Subcutaneous preadipocyte (primary cell): ENCODE measurements at places on chromosomes 2 and 18. TPM values are rescaled to one million over a fixed set of nuclear protein-coding genes. Genes with fewer than 3 reads are reported as not detected.

The PROKR1 gene
- total RNA-seq: under 0.01 TPM in 1 of 2 replicates, not detected in the other

The CTLA4 gene
- not detected in 2 replicates for total RNA-seq

The CENPA gene
- 14.7 and 16.0 TPM in 2 replicates for total RNA-seq

The DES gene
- total RNA-seq: 0.39 and 0.73 TPM in 2 replicates

The ELAC1 gene
- total RNA-seq: 5.7 and 6.6 TPM in 2 replicates

The RAPH1 gene
- total RNA-seq: 12.5 and 28.2 TPM in 2 replicates

The TDRD15 gene
- not detected in 2 replicates for total RNA-seq

The MOCOS gene
- 8.8 and 12.3 TPM in 2 replicates for total RNA-seq

The TMEM169 gene
- 0.37 TPM in 1 of 2 replicates, not detected in the other for total RNA-seq

The DSEL gene
- 71.7 and 119 TPM in 2 replicates for total RNA-seq

The HJURP gene
- 15.1 and 34.6 TPM in 2 replicates for total RNA-seq

The KLHL41 gene
- 0.20 and 0.37 TPM in 2 replicates for total RNA-seq

The SS18 gene
- total RNA-seq: 91.5 and 97.2 TPM in 2 replicates

The ALLC gene
- not detected in 2 replicates for total RNA-seq

The RNU2-63P gene
- under 0.01 and 275 TPM in 2 replicates for total RNA-seq

The GPR17 gene
- total RNA-seq: not detected in 2 replicates

The CD207 gene
- not detected in 2 replicates for total RNA-seq

The GAREM1 gene
- total RNA-seq: 7.2 and 8.1 TPM in 2 replicates

The CHRND gene
- total RNA-seq: not detected in 2 replicates

The EFEMP1 gene
- 72.9 and 296 TPM in 2 replicates for total RNA-seq

The IL37 gene
- total RNA-seq: not detected in 2 replicates

The DSG2 gene
- total RNA-seq: 0.39 and 3.7 TPM in 2 replicates

The ACTR2 gene
- 62.1 and 63.9 TPM in 2 replicates for total RNA-seq

The PGAP1 gene
- 5.9 and 6.3 TPM in 2 replicates for total RNA-seq

The DNAJC5G gene
- total RNA-seq: not detected in 2 replicates

The ACMSD gene
- not detected in 2 replicates for total RNA-seq

The DOK6 gene
- total RNA-seq: 0.37 TPM in 1 of 2 replicates, not detected in the other

The ERFE gene
- 7.0 and 8.0 TPM in 2 replicates for total RNA-seq

The WDR33 gene
- 23.5 and 35.6 TPM in 2 replicates for total RNA-seq

The ALPI gene
- not detected in 2 replicates for total RNA-seq

The TBR1 gene
- total RNA-seq: under 0.01 TPM in 2 replicates

The SLC9A2 gene
- total RNA-seq: under 0.01 TPM in 2 replicates

The GDF7 gene
- under 0.01 TPM in 2 replicates for total RNA-seq

The FIGN gene
- total RNA-seq: 1.1 and 1.6 TPM in 2 replicates

The DUSP19 gene
- 1.1 and 2.2 TPM in 2 replicates for total RNA-seq

The SGPP2 gene
- total RNA-seq: not detected in 2 replicates

The ACADL gene
- total RNA-seq: 0.20 and 0.37 TPM in 2 replicates

The ELOA2 gene
- total RNA-seq: not detected in 2 replicates

The ARMC9 gene
- 25.4 and 45.9 TPM in 2 replicates for total RNA-seq

The NGEF gene
- total RNA-seq: 5.9 and 6.2 TPM in 2 replicates

The SERPINB11 gene
- not detected in 2 replicates for total RNA-seq

The SPEG gene
- 11.5 and 15.4 TPM in 2 replicates for total RNA-seq

The IL1F10 gene
- total RNA-seq: not detected in 2 replicates

The SH3RF3 gene
- 7.3 and 14.9 TPM in 2 replicates for total RNA-seq

The CASP10 gene
- total RNA-seq: 5.1 and 7.4 TPM in 2 replicates

The PREB gene
- 37.8 and 48.1 TPM in 2 replicates for total RNA-seq

The TXNL1 gene
- total RNA-seq: 27.8 and 30.5 TPM in 2 replicates

The HMSD gene
- total RNA-seq: 0.39 TPM in 1 of 2 replicates, not detected in the other

The ST8SIA3 gene
- not detected in 2 replicates for total RNA-seq
